IPS-NIHi11 (cell line): ENCODE measurements at places on chromosomes 11 and 22.

GRCh38 chr11:77374611-77375031 lies 73.1 kb upstream of the GDPD4 start:
- no peak for DNase-seq

DNA sequence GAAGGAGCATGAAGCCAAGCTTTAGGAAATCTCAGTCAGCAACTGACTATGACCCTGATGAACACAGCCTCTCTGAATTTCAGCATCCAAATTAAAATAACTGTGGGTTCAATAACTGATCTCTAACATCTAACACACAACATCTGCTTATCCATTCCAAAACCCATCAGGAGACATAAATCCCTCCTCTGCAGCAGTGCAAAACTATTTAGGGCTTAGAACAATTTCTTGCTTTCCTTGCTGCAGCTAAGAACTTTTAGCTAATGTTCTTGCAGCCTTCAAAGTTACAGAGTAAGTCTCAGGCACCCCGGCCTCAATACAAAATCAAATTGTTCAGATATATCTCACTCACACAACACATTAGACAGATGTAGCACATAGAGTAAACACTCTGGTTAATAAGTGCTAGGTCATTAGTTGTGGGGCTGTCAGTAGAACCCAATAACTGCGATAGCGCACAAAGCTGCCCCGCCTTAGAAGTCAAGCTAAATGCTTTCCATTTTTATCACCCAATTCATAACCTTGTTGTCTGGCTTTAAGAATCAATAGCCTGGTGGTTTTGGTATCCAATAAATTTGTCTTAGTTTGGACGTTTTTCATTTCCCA lies 139.6 kb downstream of the LARGE1 start:
- DNase-seq: no peak

DNA sequence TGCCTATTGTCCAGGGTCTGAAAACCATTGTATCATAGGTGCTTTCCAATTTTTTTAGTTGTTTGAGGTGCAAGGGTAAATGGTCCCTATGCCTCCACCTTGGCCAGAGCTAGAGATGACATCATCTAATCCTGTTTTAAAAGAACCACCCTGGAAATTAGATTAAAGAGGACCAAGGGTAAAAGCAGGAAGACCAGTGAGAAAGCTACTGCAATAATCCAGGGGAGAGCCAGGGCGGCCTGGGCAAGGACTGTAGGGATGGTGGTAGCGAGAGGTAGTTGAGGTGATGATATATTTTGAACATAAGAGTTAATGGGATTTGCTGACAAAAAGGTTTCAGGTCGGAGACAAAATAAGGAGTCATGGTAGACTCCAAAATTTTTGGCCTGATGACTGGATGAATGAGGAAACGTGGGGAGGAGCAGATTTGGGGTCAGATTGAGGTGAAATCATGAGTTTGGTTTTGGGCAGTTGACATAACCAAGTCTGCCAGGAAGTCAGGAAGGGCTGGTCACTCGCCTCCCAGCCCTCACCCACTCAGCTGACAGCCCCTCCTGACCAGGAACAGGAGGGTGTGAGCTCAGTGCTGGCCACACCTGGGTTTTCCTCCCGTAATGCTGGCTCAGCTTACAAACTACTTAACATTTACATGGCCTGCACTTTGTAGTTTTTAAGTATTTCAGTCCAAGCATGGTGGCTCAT lies 23.0 kb downstream of the SCN4B start:
- no peak for DNase-seq

- DNase-seq: no peak
Observed at GRCh38 chr22:43302531-43303041, 40.6 kb downstream of the SCUBE1 start.

GRCh38 chr11:86288776-86289507 lies 13.1 kb upstream of the HIKESHI start:
- DNase-seq: peak; percentile 6

GRCh38 chr11:12156301-12157140 lies 46.1 kb downstream of the MICAL2 start:
- DNase-seq: no peak

DNA sequence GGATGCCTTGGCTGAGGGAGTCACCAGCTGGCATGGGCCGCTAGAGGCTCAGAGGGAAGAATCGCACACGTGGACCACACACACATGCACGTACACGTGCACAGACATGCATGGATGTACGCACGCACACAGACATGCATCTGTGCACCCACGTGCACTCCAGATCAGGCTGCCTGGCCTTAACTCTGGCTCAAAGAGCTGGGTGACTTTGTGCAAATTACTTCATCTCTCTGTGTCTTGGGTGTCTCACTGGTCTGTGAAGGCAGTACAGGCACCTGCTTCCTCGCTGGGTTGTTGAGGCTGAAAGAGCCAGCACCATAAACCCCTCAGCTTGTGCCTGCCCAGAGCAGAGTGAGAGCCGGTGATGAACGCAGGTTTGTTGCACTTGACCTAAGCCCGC lies 28.7 kb downstream of the TMPRSS6 start:
- DNase-seq: no peak

DNA sequence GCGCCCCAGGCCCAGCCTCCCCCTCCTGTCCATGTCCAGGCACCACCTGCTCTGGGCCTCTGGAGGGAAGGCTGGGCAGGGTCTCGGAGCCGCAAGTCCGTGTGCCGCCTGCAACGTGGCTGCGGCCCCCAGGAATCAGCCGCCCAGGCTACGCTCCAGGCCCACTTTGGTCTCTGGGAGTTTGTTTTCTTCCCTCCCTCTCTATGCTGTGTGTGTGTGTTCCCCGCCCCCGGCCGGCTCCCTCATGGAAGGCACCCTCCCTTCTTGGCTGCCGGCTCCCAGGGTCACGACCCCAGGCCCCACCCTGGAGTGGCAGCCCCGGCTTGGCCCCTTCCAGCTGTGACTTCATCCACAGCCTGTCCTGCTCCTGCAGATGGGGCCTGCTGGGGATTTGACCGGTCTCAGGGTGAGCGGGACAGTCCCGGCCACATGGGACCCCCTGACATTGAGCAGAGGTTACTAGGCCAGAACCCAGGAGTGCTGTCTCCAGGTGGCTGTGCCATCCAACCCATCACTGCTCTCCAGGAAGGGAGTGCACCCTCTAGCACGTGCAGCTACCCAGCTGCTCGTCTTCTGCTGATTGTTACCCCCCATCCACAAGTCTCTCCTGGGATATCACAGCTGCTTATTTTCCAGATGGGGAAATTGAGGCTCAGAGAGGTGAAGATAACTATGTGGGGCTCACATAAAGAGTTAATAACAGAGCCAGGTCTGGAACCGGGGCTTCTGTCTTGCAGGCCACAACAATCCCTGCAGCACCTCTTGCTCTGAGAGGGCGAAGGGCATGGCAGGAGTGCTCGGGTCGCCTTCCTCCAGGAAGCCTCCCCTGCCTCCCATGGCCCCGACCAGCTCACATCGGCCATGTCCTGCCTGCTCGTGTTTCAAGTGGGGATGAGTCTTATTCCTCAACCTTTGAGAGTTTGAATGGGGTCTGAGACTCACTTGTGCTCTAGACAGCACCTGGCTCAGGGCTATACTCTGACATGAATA lies 2.8 kb upstream of the LIF start:
- DNase-seq: no peak

GRCh38 chr11:28107191-28107749 lies 686 bp downstream of the KIF18A start:
- no peak for DNase-seq

DNA sequence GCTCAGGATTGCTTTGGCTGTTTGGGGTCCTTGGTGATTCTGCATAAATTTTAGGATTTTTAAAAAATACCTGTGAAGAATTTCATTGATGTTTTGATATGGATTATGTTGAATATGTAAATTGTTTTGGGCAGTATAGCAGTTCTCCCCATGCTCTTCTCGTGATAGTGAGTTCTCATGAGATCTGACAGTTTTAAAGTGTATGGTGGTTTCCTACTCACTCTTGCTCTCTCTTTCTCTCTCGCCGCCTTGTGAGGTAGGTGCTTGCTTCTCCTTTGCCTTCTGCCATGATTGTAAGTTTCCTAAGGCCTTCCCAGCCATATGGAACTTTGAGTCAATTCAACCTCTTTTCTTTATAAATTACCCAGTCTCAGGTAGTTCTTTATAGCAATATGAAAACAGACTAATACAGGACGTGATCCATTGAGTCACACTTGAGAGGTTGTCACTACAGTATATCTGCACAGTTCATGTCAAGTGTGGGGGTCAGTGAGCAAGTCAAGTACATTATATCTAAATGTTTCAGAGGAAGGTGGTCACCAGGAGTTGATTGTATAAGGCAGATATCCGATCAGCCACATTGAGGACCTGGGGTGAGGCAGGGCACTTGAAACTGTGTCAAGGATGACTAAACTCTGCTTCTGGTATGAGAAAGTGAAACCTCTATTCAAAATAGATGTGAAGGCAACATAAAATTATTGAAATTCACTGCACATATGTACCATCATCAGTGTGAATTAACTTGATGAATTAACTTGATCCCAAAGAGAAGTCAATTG lies 70.7 kb upstream of the CCDC179 start:
- DNase-seq: no peak

DNA sequence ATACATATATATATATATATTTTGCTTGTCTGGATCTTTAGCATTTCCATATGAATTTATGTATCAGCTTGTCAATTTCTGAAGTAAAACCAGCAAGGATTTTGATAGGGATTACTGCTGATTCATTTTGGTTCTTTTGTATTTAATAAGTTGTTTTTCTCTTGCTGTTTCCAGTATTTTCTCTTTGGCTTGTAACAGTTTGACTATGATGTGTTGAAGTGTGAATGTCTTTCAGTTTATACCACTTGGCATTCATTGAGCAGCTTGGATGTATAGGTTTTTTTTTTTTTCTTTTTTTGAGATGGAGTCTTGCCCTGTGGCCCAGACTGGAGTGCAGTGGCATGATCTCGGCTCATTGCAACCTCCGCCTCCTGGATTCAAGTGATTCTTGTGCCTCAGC lies 12.4 kb downstream of the LDHAL6A start:
- DNase-seq: no peak

DNA sequence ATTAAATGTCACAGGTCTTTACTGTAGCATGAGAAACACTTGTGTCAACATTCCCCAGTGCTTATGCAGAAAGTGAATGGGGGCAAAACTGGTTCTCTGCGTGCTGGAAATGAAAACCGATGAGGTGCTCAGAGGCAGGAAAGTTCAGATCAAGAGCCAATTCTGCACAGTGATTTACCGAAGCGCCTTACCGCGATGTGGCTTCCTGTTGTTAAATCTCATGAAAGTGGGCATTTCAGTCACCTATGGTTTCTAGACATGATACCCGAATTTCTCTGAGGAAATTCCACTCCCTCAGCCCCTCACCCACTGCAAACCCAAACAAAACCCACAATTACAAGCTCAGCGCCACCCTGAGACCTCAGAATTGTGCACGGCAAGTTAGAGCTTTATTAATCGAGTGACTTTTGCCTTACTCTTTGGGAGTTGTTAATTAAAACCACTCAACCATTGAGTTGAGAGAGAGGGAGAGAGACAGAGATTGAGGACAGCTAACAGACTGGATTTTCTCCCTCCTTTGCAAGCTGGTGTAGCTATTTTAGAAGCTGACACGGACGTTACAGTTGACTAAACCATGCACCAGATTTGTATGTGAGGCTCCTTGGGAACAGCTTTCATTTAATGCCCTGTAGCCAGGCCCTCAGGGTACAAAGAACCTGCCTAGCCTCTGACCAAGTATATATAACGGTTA lies 196.4 kb downstream of the DBX1 start:
- no peak for DNase-seq

- DNase-seq: peak; percentile 54
Observed at GRCh38 chr11:72041364-72042063, 38.8 kb downstream of the NUMA1 start.

DNA sequence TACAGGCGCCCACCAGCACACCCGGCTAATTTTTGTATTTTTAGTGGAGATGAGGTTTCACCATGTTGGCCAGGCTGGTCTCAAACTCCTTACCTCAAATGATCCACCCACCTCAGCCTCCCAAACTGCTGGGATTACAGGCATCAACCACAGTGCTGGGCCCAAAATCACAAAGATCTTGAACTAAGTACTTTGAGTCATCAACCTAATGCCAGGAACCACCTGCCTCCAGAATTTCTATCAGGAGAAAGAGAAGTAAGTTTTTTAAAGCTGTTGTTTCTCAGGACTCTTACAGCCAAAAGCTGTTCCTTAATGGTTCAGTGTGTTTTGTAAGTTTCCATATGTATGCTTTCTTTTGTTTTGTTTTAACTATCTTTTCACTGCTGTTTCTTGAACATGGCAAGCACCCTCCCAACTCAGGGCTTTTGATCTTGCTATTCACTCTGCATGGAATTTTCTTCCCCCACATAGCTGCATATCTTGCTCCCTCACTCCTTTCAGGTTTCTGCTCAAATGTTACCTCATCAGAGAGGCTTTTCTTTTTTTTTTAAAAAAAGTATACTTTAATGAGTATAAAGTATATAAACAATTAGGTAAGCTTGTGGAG lies 6.0 kb upstream of the PAK1 start:
- peak; percentile 44 for DNase-seq

GRCh38 chr11:73414977-73415651 lies 38.9 kb downstream of the RELT start:
- DNase-seq: no peak

DNA sequence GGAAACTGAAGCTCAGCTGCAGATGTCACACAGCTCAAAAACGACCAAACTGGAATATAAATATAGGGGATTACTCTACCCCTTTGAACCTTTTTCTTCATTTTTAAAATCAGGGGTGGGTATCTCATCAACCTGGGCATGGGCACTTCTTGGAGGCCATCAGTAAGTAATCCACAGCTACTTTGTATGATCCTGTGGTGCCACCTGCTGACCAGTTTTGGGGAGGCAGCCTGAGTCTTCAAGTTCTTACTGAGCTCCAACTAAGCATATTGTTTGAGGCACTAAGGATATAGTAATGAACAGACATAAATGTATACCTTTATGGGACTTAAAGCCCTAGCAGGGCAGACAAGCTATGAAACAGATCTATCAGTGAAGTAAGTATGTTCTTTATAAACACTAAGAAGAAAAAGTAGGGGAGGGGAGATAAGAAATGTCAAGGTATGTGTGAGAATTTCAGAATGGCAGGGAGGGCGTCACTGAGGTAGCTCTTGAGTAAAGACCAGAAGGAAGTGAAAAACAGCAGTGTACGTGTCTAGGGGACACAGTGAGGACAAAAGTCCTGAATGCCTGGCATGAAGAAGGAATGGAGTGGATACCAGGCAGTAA lies 18.4 kb downstream of the TUB start:
- DNase-seq: peak; percentile 72

GRCh38 chr22:43014316-43014868 lies 557 bp downstream of the PACSIN2 start:
- peak; percentile 62 for DNase-seq

DNA sequence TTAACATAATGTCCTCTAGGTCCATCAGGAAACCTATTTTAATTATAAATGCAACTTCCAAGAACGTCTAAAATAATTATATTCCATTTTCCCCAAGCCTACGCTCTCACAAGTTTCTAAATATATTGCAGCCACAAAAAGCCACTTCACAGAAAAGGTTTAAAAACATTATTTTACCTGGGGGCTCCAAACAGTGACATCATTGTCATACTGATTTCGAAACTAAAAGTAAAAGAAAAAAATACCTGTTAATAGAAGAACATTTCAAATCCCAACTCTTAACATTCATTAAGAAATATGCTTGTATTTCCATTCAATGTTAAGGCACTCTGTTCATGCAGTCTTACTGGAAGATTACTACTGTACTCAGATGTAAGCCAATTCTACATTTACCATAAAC lies 1.4 kb downstream of the PSMA1 start:
- DNase-seq: no peak
